ENCODE measurements at places on chromosomes 12 and 14.

DNA sequence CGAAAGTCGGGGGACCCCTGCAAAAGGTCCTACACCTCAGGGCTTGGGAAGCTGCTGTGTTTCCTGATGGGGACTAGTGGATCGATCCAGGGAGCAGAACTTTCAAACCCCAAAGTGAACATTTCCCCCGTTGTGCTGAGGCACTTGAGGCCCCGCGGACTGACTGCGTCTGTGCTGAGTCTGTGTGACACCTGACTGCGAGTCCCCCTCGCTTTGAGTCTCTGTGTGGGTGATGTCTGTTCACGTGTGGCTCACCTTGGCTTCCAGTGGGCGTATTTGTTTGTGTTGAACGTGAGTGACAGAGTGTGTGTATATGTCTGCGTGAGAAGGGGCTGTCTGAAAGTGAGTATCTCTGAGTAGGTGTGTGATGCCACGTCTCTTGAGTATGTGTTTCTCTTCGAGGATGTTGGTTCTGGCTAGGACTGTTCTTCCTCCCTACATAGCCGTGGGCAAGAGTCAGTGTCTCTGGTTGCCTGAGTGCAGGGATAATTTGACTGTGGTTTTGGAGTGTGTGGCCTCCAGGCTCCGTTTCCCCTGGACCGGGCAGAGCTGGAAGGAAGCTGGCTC is 1.3 kb downstream of the TEAD4 start:
- no peak for DNase-seq

- DNase-seq: no peak
Measured at GRCh38 chr12:22275843-22276242, 58.7 kb downstream of the ST8SIA1 start.

GRCh38 chr14:69860221-69860620 is 19.0 kb upstream of the SMOC1 start:
- no peak for DNase-seq

GRCh38 chr14:77230914-77231313 is 40.1 kb downstream of the NGB start:
- DNase-seq: no peak

GRCh38 chr12:34302131-34302885 is 280.0 kb downstream of the ALG10 start:
- DNase-seq: no peak

DNA sequence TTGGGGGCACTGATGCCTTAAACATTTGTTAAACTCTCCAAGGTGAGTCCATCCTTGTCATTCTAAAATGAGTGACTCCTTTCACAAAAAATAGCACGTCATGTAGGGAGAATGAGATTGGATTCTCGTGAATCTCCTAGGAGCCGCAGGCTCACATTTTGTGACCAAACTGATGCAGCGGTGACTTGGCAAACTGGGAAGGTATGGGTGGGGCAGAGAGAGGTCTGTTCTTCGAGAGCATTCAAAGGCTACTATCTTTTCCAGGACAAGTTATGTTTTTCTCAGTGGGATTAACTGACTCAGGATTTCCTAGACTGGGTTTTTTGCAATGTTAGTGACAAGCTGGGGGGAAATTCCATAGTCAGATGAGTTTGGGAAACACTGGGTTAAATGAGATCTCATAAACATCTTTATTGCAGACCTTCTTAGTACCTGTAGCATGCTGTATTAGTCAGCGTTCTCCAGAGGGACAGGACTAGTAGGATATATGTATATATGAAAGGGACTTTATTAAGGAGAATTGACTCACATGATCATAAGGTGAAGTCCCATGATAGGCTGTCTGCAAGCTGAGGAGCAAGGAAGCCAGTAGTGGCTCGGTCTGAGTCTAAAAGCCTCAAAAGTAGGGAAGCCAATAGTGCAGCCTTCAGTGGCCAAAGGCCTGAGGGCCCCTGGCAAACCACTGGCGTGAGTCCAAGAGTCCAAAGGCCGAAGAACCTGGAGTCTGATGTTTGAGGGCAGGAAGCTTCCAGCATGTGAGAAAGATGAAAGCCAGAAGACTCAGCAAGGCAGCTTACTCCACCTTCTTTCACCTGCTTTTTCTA is 61.0 kb downstream of the FOXN4 start:
- DNase-seq: no peak

DNA sequence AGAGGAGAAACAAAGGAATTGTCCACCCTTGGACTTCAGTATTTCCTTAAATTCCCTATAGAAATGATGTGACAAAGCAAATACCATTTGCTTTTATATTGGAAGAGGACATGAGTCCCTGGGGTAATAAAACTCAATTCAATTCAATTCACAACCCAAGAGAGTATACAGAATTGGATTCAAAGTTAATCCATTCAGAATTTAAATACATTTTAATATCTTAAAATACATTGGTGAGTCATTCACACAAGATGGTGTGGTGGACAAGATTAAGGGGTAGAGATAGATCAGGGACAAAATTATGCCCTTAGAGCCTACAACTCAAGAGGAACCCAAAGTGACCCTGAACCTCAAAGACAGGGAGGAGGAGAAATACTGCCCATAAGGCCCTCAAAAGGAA is 495.0 kb upstream of the TMPO start:
- no peak for DNase-seq

DNA sequence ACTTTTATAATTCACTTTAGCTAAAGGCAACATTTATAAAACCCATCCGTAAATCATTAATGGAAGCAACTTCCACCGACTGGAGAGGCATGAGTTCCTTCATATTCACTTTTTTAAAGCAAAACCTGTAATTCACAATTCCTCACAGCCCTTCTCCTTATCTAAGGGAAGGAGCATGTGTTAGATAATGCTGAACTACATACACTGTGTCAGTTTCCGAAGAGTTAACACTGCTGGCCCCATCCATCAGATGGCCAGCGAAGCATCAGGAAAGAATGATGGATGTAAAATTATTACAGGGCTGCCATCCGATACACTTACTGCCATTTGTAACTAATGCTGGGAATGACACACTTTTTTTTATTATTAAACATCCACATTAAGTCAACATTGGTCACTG is 392.8 kb downstream of the SOX5 start:
- DNase-seq: no peak

DNA sequence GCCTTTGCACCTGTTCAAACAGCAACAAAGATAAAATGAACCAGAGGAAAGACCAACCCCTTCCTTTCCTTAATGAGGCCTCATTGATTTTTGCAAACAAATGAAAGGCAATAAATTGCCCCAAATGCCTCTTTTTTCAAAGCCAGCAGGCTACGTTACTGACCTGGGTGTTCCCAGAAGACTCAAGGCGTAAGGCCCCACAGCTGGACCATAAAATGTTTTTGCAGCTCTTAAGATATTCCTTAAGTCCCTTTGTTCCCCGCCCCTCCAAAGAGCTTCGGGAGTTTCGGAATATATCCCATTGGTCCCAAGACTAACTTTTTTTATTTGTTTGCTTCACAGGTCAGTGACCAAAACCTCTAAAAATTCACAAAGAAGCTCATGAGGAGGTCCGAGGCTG is 462.9 kb upstream of the PRICKLE1 start:
- peak; percentile 47 for DNase-seq

DNA sequence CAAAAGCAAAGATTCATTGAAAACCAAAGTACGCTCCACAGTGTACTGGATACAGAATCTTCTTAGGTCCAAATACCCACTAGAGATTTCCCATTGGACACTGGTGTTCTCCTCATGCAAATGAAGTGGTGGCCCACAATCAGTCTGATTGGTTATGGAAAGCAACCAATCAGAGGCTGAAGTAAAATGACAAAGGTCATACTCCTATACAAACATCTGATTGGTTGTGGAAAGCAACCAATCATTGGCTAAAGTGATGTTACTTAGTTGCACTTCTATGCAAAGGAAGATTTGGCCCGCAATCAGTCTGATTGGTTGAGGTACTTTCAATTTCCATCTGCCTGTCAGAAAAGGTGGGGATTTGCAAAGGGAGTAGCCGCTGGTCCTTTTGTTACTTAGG is 1.3 kb upstream of the WASHC3 start:
- no peak for DNase-seq

DNA sequence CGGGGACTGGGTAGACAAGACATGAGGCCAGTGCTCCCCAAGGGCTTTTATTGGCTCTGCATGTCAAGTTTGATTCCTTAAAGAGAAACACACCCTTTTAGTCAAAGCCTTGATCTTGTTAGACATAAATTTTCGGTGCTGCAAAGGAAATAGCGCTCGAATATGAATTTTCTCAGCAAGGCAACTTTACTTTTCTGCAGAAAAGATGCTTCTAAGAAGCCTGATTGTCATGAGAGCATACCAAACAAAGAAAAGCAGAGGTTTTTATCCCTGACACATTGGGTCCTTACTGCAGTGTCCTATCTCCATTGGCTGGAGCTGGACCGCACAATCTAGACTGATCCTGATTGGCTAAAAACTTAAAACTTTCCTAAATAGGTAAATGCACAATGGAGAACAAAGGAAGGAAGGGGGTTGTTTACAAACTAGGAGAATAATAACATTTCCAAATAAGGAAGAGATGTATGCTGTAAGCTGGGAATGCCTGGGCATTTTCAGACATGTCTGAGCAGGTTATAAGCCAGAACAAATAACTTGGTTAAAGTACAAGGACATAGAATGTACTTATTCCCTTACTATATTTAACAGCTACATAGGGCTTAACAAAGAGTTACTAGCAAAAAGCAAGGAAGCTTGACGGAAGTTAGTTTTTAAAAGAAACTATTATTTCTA is 17.2 kb downstream of the TXNRD1 start:
- DNase-seq: no peak

DNA sequence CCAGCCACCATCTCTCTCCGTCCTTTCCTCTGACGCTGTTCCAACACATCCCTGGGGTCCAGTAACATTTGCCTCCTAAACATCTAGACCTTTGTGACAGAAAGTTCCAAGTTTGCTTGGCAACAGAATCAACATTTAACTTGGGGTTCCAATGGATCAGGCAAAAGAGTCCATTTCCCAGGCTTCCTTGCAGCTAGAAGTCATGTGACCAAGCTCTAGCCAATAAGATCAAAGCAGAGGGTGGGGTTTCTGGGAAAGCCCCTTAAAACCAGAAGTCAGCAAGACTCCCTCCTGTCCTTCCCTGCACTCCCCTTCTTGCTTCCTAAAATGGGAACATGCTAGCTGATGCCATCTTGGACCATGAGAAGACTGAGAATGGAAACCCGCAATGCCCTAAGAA is 14.7 kb downstream of the FOXN3 start:
- DNase-seq: no peak

GRCh38 chr14:105250986-105251385 is 2.7 kb downstream of the BTBD6 start:
- DNase-seq: no peak

GRCh38 chr14:23020143-23021128 is 10.5 kb upstream of the C14orf93 start:
- DNase-seq: no peak

DNA sequence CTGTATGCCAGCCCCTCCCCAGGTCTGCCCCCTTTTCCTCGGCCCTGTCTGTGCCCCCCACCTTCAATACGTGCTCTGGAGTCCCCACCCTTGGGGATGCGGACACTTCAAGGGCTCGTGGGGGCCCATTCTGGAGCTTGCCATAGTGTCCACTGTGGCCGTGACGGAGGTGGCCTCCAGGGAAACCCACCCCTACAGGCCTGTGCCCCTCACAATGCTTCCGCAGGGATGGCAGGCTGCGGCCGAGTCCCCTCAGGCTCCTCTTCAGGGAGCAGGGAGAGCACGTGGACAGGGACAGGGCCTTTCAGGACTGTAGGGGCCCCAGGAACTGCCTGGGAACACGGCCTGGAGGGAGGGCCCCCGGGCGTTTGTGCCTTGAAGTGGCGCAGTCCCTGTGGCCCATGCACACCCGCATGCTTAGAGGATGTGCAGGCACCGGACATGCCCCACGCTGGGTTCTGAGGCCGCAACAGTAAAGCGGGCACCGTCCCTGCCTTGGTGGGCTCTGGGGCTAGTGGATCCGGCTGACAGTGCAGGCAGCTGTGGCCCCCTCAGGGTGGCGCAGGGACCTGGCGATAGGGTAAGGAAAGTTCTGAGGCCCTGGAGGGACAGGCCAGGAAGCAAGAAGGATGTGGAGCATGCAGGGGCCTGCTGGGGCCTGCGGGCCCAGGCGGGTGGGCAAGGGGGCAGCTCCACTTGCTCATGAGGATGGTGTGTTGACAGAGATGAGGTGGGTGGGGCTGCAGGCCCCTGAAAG is 209.0 kb upstream of the RTL1 start:
- no peak for DNase-seq

DNA sequence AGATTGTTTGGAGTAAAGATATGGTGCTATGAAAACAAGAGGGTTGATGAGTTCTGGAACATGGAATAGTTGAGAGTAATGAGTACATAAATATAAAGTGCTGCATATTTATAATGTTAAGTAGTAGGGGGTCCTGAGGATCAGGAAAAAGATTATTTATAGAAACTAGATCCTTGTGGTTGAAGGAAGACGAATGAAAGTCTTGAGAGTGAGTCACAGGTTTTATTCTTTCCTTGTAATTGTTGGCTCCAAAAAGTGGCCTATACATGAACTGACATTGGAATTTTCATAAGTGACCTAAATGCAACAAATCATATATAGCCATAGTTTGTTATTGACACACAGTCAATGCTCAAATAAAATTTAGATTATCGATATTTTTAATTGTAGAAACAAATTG is 440.4 kb upstream of the PRICKLE1 start:
- no peak for DNase-seq

DNA sequence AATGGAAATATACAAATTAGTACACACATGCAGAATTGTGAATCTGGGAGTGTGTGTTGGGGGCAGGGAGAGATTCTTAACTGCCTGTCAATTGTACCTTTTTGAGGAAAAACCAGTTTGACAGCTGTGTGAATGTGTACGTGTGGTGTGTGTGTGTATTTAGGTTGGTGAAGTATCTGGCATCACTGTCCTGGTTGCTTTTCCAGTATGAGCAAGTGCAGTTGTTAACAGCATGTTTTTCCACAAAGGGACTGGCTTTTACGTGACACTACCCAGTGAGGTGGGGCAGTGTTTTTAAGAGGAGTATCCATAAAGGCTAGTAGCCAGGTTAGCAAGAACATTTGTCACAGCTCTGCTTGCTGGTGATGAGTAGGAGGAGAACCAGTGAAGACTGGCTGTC is 56.1 kb downstream of the DAAM1 start:
- DNase-seq: peak; percentile 6

- DNase-seq: no peak
Measured at GRCh38 chr12:90502070-90502469, 452.9 kb downstream of the CCER1 start.

GRCh38 chr12:7395950-7396349 is 48.0 kb downstream of the CD163L1 start:
- no peak for DNase-seq

DNA sequence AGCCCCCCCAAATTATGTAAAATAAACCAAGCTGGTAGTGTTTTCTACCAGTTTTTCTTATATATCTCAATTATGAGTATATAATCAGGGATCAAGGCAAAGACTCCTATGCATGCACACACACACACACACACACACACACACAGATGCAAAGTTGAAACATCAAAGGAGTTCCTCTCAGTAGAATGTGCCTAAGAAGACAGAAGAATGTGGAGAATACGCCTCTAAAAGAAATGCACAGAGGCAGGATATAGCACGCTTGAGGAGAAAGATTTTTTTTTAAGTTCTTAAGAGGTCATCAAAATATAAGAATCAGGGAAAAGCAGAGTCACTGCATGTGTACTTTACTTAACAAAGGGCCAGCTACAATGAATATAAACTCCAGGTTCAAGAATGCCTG is 138.2 kb upstream of the CLEC14A start:
- DNase-seq: no peak

- no peak for DNase-seq
Measured at GRCh38 chr12:104974626-104975290, 11.4 kb upstream of the NOPCHAP1 start.

GRCh38 chr12:106423291-106423690 is 65.7 kb downstream of the POLR3B start:
- no peak for DNase-seq

- DNase-seq: no peak
Measured at GRCh38 chr12:105502426-105502930, 172.0 kb downstream of the C12orf75 start.

Measured in NCI-H774 (cell line).